Activated CD8-positive, alpha-beta memory T cell treated with anti-CD3 and anti-CD28 coated beads for 48 hours (primary cell): ENCODE measurements at places on chromosomes 3 and 15.

DNA sequence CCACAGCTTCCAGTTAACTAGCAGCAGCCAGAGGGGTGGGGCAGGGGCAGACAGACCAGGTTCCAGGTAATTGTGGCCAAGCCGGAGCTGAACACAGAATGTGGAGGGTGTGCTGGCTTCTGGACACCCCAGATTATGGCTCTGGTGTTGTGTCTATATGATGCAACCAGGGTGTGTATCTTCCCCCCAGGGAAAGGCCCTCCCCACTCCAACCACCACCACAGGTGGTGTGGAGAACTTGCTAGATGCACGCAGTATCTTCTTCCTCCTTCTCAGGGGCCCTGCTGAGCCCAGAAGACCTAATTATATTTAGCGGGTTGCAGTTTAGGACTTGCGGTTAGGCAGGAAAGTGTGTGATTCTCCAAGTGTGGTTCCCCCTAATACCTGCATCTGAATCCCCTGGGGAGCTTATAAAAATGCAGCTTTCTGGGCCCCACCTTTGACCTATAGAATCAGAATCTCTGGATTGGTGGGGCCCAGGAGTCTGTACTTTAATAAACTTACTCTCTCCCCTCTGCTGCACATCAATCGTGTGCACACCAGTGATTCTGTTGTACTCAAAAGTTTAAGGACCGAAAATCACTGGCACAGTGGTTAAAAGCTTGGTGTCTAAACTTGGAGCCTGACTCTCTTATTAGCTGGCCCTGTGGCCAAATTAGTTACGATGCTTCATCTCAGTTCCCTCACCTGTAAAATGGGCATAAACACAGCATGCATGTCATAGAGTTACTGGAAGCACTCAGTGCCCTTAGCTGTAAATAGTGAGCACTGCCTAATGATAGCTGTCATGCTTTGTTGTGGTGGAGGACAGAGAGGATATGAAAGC is 379.1 kb upstream of the PROK2 start:
- DNase-seq: no peak

GRCh38 chr3:46854555-46854991 is 8.7 kb downstream of the MYL3 start:
- no peak for DNase-seq

GRCh38 chr15:100849021-100849854 is 30.4 kb upstream of the ALDH1A3 start:
- DNase-seq: peak; percentile 36

GRCh38 chr15:58064082-58064979 is 1.2 kb downstream of the ALDH1A2 start:
- no peak for DNase-seq
